ENCODE measurements at places on chromosomes 3 and 15.

GRCh38 chr3:172892158-172892557 is 141.6 kb downstream of the ECT2 start:
- DNase-seq, result no peak

DNA sequence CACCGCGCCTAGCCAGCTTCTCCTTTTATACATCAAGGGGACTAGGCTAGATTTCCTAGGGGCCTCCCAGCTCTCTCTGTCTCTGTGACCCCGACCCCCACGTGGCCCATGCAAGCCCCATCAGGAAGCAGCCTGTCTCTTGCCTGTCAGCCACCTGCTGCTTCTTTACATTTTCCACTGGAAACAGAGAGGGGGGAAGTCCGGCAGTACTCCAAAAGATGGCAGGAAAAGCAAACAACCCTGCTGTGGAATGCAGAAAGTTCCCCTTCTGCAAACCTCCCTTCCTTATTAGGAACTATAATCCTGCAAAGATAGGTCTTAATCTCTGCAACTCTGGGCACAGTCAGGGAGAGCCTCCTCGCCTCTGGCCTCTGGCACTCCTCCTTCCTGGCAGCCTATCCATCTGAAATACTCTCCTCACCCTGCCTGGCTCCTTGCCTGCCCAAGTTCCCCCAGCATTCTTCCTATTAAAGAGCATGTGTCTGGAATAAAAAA is 47.4 kb upstream of the HACD2 start:
- no peak for DNase-seq

DNA sequence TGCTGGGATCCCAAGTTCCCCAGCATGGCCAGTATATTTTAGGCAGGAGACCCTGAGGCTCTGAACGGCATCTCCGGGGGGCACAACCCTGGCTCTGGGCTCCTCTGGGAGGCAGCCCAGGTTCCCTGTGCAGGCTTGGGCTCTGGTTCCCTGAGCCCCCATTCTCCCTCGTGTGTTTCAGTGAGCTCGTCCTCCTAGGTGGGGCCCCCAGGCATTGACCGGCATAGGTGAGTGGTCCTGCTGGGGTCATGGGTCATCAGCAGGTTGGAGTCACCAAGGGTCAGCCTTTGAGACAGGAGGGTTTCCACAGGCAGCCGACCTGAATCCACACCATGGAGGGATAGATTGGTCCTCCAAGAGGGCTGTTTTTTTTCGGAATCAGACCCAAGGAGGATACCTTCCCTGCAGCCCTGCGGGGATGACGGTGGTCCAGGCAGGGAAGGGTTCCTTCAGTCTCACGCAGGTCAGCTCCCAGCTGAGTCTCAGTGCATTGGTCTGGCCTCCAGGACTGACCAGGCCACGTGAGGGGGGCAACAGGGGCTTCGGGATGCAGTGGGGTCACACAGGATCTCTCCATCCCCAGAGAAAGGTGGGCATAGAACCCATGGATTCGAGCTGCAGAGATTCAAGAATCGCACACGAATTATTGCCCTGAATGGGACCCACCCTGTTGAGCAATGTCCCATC is 226.0 kb downstream of the SNRPN start:
- DNase-seq, result no peak

DNA sequence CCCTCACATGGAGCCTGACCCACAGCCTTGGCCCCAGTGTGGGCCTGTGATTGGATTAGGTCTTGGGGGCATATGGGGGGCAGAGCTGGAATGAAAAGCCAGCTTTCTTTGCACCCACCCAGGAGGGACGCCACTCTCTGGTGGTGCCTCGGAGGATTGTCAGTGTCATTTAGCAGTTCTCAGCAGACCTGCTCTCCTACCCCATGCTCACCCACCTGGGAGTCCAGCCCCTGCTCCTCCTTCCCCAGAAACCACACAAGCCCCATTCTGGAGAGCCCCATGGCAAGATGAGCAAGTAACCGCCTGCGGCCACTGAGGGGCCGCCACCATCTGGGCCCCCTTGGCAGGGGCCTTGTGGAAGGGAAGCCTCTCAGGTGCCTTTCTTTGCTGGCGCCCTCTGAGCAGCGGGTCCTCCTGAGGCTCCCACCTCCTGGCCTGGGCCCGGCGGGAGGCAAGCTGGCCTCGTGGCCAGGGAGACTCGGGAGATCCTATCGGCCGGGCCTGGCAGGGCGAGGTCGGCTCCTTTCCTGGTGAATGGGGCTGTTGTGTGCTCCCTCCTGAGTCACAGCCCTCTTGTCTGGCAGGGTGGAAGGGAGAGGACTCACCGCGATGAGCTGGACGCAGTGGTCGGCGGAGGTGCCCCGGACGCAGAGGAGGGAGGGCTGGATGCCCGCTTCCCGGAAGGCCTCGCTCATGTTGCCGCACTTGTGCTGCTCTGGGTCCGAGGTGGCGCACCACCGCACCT is 2.3 kb downstream of the MELTF start:
- DNase-seq, result no peak

DNA sequence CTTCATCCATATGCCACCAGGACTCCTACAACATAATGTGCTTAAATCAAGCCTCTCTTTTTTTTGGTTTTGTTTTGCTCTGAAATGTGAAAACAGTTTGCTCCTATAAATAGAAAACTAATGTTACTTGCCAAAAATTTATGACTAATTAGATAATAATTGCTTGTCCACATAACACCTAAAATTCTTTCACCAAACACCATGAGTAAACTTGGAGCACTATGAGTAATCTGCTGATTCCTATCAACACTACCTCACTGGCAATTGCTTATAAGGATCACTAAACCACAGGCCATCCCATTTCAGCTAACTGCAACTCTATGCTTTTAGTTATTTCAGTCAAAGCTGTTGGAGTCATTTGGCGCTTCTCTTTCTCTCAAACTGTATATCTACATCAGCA is 252.7 kb downstream of the EPHA3 start:
- DNase-seq, result no peak

DNA sequence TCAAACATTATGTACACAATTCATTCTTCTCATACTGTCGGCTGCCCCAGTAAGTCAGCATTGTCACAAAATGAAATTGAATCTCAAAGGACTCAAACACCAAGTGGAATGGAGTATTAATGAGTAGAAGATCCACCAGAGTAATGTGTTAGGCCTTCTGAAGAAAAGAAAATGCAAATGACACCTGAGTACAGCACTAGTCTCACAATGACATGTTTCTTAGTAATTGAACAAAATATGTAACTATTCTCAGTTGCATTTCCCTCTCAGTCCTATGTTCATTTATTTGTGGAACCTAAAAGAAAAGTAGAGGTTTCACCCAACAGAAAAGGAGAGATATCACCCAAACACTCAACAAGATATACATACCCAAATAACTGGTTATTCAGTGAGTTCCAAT is 283.9 kb upstream of the THBS1 start:
- DNase-seq, result no peak

GRCh38 chr15:28002867-28003266 is 96.2 kb downstream of the OCA2 start:
- no peak for DNase-seq

- DNase-seq, result no peak
These were observed 249.6 kb downstream of the MBNL1 start for GRCh38 chr3:152518346-152518745.

DNA sequence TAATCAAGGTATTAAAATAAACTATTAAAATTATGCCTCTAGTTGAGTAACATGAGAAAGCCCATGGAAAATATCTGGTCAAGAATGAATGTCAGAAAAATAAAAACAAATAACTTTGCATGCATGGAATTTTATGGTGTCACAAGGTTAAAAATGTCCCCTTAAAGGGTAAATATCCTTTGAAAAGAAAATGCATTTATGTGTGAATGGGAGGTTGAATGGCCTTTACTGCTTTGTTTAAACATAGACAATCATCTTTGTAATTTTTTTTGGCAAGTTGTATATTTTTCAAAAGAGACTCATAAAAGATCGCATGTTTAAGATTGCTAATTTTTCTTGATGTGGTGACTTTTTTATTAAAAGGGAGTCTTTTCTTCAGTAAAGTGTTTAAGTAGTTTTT is 564.2 kb downstream of the NR2F2 start:
- no peak for DNase-seq
